Activated T-helper 17 cell treated with anti-CD3 and anti-CD28 coated beads, Interleukin-2, amount 50 U/mL, for 72 hours (primary cell): ENCODE measurements at places on chromosomes 3 and 15. TPM values are rescaled to one million over a fixed set of nuclear protein-coding genes. Genes with fewer than 3 reads are reported as not detected.
A peak's percentile ranks its signal among the peaks of the same experiment; 100 is the strongest.

The CPLX3 gene
- total RNA-seq: 0.15 TPM

The RHOV gene
- total RNA-seq: 0.45 TPM

The WHAMM gene
- 3.9 TPM for total RNA-seq

The ZDHHC3 gene
- 50.5 TPM for total RNA-seq

The PTX3 gene
- total RNA-seq: not detected

The FSTL1 gene
- 1.4 TPM for total RNA-seq

The IRAK2 gene
- total RNA-seq: 5.6 TPM

The CSPG5 gene
- 0.91 TPM for total RNA-seq

DNA sequence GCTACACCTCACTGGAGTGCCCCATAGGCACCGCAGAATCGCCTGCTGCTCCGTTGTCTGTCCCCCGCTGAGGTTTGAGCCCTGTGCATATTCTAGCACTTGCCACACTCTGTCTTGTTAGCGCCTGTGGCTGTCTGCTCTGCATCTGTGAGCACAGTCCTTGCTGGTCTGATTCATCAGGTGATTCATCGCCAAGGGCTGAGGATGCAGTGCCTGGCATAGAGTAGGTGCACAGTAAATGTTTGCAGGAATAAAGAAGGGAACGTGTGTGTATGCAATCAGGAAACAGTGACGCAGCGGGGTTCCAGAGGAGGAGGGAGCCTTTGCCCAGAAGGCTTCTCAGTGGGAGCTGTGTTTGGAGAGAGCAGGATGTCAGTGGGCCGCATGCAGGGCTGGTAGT, 124.0 kb upstream of the PLXNA1 start:
- peak; percentile 43 for ATAC-seq

GRCh38 chr3:97928986-97929385, 43.2 kb downstream of the RIOX2 start:
- no peak for ATAC-seq

GRCh38 chr3:127289706-127290575, 2.1 kb upstream of the PRR20G start:
- peak; percentile 31 for ATAC-seq

DNA sequence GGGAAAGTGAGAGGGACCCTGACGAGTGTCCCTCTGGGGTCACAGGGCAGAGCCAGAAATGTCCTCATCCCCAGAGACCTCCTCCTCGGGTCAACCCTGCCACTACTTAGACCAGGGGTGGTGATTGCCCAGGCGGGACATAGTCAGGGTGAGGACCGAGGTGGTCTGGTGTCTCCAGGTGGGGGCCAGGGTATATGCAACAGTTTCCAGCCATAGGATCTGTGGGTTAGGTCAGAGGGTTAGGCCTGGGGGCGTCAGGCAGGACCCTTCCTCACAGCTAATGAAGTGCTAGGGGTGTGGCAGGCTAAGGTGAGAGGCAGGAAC, 22.3 kb upstream of the FBLN2 start:
- no peak for ATAC-seq

DNA sequence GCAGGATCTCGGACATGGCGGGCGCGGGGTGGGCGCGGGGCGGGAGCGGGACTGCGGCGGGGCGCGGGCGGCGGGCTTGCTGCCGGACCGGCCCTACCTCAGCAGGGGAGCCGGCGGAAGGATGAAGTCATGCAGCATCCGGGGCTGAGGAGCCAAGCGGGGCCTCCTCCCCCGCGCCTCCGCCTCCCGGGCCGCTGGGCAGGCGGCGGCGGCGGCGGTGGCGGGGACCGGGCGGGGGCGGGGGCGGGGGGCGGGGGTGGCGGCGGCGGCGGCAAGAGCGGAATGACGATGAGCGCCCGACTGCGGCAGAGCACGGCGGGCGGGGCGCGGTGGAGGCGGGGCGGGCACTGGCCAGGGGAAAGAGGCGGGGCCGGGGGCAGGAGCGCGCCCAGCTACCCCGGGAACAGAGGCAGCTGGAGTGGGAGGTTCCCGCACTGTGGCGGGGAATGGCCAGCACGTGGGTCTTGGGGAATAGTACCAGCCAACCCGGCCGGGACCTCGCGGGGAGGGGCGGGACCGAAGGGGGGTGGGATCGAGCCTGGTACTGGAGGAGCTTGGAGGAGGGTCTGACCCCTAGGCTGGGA, at the start of gene CAMK2N2:
Gene CAMK2N2 (minus strand): TSS at position 284 of the 584 bp plus-strand sequence. CDS start 268 bp downstream, at position 16.
- peak; percentile 74 for ATAC-seq

DNA sequence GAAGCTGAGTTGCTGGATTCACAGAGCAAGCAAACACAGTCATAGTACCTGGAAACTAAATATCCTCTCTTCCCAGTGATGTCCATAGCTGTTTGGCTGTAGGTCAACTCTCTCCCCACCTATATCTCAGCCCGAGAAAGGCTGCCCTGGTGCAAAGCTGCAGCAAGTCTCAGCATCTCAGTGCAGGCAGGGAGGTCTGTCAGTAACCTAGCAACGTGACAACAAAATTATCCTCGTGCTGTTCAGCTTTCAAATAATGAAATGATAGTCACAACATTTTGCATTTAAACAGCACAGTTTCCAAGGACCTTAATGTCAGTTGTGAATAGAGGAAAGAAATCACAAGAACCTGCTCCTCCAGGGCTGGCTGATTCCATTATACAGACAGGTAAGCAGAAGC, 83.6 kb downstream of the CHST2 start:
- no peak for ATAC-seq

DNA sequence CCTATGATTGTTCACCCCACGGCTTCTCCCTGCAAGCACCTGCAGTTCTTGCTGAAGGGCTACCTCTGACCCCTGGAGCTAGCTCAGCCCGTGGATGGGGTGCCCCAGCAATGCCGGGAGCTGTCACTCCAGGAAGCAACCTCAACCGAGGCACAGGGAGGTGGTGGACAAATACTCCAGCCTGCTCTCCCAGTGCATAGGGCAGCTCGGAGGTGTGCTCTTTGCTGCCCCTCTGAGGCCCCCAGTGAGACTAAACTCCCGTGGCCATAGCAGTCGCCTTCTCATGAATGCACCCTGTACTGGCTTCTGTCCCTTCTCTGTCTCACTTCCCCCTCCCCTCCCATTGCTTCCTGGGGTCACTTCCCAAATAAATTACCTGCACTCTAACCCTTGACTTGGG, 48.5 kb downstream of the LINGO1 start:
- no peak for ATAC-seq

DNA sequence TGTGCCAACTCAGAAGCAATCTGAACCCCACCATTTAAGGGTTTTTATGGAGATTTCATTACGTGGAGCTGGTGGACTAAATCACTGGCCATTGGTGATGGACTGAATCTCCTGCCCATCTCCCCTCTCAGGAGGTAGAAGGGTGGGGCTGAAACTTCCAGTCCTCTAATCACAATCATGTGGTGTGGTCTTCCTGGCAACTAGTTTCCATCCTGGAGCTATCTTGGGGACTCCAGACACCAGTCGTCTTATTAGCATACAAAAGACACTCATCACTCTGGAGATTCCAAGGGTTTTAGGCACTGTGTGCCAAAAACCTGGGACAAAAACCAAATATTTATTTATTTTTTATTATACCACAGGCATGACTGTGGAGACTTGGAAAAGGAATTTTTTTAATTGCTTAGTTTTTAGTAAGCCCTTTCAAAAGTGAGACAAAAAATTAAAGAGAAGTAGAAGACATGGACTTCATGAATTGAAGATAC, 203.6 kb downstream of the WNT5A start:
- no peak for ATAC-seq

- ATAC-seq: no peak
Measured at GRCh38 chr15:78751602-78751979, 59.7 kb downstream of the ADAMTS7 start.

DNA sequence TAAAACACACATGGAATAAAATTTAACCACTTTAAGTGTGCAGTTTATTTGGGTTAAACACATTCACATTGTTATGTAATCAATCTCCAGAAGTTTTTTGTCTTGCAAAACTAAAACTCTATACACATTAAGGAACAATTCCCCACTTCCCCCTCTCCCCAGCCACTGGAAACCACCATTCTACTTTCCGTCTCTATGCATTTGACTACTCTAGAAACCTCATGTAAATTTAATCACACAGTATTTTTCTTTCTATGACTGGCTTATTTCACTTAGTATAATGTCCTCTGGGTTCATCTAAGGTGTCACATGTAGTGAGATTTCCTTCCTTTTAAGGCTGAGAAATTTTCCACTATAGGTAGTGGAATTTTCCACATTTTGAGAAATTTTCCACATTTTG, 568.7 kb upstream of the UBE2E2 start:
- no peak for ATAC-seq

DNA sequence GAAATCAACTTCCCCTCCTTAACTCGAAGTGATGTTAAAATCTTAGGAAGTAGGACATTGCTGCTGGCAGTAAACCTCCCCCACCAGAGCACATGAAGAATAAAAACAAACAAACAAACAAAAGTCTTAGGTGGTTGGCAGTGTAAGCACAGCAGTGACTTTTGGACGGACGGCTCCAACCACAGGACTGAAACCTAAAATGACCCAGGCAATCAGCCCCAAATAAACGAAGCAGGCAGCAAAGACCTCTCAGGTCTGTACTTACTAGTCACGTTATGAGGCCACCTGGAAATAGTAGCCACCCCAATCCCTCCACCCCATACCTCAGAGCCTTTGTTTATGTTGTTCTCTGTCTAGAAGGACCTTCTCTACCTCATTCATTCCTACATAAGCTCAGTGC, 33.5 kb upstream of the HES1 start:
- ATAC-seq: no peak

- ATAC-seq: no peak
Measured at GRCh38 chr15:68550498-68551295, 28.1 kb upstream of the CORO2B start.

- no peak for ATAC-seq
Measured at GRCh38 chr3:114565216-114565615, 271.4 kb downstream of the TIGIT start.

DNA sequence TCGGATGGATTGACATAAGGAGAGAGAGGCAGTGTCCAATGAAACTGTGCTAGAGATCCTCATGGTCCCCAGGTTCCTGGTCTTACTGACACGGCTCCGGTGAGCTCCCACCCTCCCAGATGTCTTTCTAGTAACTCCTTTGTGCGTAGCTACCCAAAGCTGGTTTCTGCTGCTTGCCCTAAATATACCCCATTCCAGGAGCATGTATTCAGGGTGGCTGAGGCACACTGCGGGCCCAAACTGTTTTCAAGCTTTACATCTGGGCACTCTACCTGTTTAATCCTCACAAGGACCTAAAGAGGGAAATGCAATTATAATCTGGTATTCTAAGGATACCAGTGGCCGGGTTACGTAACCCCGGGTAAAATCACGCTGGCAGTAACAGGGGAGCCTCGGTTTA, 161.2 kb upstream of the NSMCE3 start:
- no peak for ATAC-seq

DNA sequence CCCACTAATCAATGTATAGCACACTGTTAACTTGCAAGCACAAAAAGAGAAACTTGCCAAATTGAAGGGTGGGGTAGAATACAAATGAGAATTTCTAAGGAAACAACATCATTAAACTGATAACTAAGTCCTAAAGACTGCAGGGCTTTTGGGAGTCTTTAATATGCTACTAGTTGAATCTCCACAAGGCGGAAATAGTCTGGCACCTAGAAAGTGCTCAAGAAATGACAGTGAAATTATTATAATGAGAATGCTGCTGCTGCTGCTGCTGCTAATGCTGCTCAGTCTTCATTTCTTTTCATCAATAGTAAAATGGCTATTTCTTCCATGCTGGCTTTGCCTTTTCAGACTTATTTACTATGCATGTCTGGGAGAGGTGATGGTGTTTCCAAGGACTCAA, 91.8 kb downstream of the BTD start:
- no peak for ATAC-seq

GRCh38 chr3:148957586-148957985, 33.8 kb upstream of the GYG1 start:
- ATAC-seq: peak; percentile 45

GRCh38 chr3:67292356-67293121, 294.4 kb downstream of the KBTBD8 start:
- ATAC-seq: peak; percentile 22

DNA sequence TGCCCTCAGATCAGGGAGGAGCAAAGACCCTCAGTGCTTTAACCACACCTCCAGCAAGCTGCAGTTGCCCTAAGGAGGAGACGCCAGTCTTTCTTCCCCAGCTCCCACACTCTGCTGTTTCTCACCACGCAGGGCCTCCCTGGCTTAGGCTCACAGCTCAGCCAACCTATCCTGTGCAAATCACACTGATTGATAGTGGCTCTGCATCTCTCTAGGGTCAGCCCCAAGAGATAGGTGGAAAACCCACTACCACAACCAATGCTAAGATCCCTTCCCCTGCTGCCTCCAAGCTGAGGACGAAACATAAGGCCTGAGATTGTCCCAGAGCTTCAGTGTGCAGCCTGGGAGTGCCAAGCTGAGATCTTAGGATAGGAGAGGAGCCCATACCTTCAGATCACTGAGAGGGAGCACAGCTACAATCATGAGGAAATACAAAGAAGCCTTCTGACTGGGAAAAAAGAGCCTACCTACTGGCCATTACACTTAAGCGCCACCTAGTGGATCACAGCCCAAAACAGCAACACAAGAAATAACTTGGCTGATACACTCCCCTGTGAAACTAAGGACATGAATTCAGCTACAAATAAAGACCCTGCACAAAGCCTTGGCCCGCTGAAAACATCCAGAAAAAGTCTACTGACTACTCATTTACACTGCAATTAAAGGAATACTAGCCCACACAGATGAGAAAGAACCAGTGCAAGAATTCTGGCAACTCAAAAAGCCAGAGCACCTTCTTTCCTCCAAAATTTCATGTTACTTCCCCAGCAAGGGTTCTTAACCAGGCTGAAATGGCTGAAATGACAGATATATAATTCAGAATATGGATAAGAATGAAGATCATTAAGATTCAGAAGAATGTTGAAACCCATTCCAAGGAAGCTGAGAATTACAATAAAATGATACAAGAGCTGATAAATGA, 271.5 kb upstream of the DCBLD2 start:
- ATAC-seq: no peak

DNA sequence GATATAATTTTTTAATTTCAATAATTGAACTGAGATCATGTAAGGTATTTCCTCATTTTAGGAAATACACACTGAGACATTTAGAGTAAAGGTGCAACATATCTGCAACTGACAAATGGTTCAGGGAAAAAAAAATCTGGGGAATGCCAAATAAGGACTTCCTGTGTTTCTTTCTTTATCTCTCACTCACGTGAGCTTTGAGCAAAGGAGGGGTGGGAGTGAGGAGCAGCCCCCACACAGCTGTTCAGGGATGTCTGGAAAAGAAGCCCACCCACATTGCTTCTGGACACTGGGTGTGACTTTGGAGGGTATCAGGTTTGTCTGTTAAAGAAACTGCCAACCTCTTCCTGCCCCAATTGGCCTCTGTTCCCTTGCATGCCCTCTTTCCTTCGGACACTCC, 5.6 kb upstream of the TP63 start:
- ATAC-seq: no peak

DNA sequence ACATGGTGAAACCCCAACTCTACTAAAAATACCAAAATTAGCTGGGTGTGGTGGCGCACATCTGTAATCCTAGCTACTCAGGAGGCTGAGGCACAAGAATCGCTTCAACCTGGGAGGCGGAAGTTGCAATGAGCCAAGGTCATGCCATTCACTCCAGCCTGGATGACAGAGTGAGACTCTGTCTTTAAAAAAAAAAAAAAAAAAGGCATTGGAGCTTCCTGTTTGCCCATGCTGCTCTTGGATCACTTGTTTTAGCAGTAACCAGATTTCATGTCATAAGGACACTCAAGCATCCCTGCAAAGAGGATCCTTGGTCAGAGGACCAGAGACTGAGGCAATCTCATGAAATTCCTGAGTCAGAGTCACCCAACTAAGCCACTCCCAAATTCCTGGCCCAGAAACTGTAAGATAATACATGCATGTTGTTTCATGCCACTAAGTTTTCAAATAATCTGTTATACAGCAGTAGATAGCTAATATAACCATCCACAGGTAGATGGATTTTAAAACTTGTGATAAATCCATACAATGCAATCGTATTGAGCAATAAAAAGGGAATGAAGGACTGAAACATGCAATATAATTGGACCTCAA, 82.0 kb upstream of the XXYLT1 start:
- no peak for ATAC-seq
